ENCODE measurements at places on chromosomes 1 and 21.
A peak's percentile ranks its signal among the peaks of the same experiment; 100 is the strongest.

DNA sequence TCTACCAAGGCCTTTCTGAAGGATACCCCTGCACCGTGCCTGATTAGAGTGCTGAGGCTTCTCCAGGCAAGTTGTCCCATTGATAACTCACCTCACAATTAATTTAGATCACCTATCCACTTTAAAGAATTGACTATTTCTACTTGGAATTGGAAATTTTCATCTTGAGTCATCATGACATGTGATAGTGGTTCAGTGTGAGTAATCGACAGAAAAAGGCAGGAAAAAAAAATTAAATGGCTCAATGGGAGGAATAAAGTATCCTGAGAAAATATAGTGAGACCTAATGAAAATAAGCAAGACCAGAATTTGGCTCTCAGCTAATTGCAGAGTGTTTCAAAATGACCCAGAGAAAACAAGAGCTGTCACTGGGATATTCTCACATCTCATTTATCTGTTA, 222.4 kb upstream of the C8B start:
- no peak for DNase-seq

- no peak for DNase-seq
These were observed 137.3 kb downstream of the SDCCAG8 start for GRCh38 chr1:243393096-243393495.

DNA sequence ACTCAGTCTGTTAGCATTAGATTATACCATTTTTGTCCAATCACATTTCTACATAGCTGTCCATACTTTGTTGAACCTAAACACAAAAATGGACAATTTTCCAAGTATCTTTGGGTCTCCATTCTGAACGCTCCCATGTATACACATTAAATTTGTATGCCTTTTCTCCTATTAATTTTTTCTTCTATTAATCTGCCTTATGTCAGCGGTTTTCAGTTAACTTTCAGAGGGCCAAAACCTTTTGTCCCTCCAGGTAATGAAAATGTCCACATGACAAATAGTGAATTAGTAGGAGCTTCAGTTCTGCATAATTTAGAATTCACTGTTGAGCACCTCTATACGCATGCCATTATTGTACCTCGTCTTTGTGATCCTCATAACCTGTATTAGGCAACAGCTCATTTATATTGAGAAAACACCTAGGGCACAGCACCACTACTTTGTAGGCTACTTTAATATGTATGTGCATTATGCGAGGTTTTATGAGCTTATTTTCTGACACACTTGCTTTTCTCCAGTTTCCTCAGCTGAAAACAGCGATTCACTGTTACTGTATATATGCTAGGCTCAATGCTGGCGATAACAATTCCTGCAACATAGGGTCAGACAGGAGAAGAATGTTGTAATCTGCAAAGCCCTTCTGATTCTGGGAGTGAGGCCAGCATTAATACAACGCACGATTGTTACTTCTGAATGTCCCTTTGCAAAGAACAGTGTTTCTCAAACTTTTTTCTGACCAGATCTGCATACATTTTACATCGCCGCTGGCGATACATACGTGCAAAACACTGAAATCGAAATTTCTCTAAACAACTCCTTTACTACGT, 1.1 kb upstream of the ABCD3 start:
- DNase-seq, result peak; percentile 19

DNA sequence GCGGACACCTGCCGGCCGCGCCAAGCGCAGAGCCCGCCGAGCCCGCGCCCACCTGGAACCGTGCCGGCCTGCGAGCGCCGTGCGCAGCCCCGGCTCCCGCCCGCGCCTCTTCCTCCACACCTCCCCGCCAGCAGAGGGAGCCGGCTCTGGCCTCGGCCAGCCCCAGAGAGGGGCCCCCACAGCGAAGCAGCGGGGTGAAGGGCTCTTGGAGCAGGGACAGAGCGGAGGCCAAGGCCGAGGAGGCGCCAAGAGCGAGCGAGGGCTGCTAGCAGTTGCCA, 50.1 kb upstream of the KRTAP19-8 start:
- DNase-seq, result no peak

DNA sequence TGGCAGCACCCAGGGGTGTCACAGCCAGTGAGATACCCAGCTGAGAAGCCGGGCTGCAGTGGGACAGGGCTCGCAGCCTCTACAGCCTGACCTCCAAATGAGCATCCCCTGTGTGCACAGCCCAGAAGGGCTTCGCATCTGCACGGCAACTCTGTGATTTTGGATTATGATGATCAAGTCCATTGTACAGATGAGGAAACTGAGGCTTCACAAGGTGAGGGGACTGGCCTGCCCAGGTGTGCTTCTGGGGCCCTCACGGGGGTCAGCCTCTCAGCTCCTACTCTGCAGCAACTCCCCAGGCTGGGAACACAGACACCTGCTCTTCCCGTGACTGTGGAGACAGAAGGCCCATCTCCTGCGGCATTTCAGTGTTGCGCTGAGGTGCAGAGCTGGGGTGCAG, 8.8 kb upstream of the HES5 start:
- DNase-seq, result no peak

GRCh38 chr1:109485001-109485400, 1.3 kb downstream of the ATXN7L2 start:
- DNase-seq, result no peak

- no peak for DNase-seq
These were observed 60.9 kb downstream of the AK5 start for GRCh38 chr1:77342745-77343144.

DNA sequence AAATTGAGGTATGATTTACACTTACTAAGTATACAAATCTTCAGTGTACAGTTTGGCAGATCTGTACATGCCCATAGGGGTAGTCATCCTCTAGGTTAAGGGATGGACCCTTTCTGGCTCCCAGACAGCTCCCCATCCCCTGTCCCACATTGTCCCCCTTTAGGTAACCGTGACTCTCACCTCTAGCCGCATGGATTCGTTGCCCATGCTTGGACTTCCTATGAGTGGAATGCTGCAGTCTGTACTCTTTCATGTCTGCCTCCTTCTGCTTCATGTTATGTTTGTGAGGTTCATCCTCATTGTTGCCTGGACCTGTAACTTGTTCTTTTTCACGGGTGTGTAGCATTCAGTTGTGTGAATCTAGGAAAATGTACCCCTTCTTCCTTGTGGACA, 20.3 kb downstream of the SLC37A1 start:
- no peak for DNase-seq

DNA sequence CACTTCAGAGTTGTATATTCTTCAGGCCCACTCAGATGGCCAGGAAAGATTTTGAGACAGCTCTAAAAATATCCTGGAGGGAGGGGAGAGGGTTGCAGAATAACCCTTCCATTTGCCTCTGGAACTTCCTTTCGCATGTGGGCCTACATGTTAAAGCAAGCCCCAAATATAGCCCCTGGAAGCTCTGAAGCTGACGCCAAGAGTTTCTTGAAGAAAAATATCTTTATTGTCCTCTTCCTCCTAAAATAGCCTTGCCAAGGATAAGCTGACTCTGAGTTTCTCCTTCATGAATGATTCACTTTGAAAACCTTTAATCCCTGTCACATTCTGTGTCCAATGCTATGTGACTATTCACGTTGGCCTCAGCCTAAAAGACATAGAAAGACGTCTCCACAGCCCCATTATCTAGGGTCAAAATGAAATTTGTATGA, 6.4 kb downstream of the C1orf116 start:
- no peak for DNase-seq

DNA sequence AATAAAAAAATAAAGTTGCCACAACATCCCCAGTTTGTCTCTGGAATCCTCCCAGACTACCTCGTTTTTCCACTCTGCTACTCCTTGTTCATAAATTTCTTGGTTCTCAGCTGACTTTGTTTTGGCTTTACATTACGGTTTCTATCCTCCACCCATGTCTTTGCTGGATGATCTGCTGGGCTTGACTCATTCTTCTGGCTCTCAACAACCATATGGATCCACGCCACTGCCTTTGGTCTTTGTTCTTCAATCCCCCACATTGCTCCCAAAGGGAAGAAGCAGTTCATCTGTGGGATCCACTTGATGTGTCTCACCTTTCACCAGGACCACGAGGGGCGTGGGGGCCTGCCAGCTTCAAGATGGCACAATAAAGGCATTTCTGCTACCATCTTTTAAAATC, 67.1 kb upstream of the NBL1 start:
- no peak for DNase-seq

- no peak for DNase-seq
These were observed 72.2 kb upstream of the C1orf87 start for GRCh38 chr1:60145771-60146170.

- DNase-seq, result no peak
These were observed 152.0 kb downstream of the ETS2 start for GRCh38 chr21:38957575-38958322.

DNA sequence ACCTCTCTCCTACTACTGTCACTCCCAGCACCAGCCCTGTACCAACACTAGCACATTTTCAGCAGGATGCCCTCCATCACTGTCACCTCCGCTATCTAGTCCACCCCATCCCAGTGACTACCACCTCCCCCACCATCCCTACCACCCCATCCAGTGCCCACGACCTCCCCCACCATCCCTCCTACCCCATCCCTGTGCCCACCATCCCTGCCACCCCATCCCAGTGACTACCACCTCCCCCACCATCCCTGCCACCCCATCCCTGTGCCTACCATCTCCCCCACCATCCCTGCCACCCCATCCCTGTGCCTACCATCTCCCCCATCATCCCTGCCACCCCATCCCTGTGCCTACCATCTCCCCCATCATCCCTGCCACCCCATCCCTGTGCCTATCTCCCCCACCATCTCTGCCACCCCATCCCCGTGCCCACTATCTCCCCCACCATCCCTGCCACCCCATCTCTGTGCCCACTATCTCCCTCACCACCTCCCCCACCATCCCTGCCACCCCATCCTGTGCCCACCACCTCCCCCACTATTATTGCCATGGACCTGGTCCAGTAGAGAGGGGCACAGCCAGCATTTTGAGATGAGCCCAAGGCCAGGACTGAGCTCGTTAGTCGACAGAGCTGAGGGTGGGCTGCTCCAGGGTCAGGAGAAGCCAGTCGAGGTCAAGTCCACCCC, 45.7 kb downstream of the DISP3 start:
- DNase-seq, result no peak

DNA sequence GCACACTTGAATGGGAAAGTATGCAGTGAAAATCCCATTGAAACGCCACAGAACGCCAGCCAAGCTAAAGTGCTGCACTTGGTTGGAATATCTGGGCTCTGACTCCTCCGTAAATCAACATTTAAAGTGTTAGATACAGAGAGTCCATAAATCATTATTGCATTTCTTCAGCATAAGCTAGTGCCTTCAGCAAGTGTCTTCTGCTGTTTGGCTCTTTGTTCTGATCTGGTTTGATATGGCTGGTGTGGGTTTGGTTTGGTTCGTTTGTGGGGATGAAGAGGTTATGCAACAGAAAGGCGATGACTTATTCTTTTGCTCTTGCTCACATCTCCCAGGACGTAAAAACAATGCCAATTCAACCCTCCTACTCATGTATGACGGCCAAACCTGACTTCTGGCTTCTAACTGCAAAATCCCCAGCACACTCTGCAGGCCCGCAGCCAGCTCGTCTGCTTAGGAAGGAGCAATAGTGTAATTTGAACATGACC, 121.8 kb upstream of the ERG start:
- no peak for DNase-seq

DNA sequence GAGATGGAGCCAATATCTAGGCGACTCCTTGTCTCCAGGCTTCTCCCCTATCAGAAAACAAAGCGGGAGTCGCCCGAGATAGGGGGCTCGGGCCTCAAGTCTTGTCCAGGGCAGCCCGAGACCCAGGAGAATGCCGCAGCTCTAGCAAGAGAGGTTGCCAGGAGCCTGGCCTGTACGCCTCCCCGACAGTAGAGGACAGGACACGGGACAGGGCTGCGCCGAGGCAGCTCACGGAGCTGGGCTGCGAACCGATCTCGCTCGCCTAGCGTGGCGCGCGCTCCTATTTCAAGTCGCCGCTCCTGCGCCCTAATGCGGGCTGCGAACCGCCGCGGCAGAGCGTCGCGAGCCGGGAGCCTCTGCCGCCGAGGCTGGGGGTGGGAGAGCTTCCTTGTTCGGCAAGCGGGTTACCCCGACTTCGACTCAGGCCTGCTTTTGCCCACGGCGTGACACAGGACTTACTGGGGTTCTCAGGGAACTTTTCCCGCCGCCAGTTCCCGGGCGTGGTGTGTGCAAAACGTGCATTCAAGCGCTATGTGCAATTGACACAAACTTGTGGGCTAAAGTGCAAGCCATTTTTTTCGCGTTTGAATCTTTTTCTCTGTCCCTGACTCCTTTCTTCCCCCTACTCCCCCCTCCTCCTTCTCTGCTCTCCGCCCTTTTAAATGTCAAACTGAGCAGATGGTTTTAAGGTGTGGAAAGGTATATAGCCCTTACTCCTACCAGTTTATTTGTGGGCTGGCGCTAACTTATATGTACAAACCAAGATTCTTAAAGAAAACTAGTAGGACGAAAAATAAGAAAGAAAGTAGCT, 2.4 kb upstream of the PROX1 start:
- DNase-seq, result no peak

- DNase-seq, result no peak
These were observed 93.3 kb upstream of the CD1D start for GRCh38 chr1:158087320-158087927.

- no peak for DNase-seq
These were observed 6.7 kb downstream of the HSF2BP start for GRCh38 chr21:43652616-43653015.

- no peak for DNase-seq
These were observed 676.1 kb downstream of the PTPRU start for GRCh38 chr1:29912425-29912824.

DNA sequence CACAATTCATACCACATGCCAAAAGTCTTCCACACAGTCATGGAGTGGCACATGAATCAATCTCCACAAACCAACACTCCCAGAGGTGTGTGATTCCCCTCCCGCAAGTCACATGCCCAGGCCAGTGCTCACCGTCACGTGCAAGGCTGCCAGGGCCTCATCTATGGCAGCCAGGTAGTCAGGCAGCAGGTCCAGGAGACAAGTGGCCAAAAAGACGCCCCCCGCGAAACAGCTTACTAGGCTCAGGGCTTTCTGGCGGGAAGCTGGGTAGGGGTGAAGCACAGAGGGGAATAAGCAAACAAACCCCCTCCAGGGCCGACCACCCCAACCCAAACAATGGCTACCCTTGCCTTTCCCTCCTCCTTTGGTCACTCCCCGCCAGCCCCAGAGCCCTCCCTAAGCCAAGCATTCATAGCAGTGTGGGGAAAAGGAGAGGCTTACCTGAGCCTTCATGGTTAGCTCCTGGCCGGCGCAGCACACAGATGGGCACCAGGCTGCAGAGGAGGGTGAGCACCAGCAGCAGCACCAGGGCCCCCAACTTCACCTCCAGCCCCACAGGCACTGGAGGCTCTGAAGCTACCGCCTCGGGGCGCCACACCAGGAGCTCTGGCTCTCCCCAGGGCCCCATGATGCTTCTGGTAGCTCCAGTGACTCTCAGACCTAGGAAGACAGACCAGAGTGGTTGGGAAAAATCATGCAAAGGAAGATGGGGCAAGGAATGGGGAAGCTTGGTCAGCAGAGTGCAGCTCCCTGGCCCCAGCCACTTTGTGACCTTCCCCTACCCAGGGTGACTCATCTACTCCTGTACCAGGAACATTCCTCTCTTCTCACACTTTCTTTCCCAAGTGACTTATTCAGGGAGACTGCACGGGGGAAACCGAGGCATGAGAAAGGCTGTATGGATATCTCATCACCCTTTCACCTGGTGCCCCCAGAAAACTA, 978 bp downstream of the SLC39A1 start:
- DNase-seq, result peak; percentile 67

Measured in gastrocnemius medialis (tissue), 4 donors.